CD4-positive, alpha-beta T cell treated with Interleukin-15 for 4 hours (primary cell): ENCODE measurements at places on chromosomes 6 and 20.

- no peak for DNase-seq
These were observed 5.6 kb downstream of the TAF4 start for GRCh38 chr20:62059920-62060630.

DNA sequence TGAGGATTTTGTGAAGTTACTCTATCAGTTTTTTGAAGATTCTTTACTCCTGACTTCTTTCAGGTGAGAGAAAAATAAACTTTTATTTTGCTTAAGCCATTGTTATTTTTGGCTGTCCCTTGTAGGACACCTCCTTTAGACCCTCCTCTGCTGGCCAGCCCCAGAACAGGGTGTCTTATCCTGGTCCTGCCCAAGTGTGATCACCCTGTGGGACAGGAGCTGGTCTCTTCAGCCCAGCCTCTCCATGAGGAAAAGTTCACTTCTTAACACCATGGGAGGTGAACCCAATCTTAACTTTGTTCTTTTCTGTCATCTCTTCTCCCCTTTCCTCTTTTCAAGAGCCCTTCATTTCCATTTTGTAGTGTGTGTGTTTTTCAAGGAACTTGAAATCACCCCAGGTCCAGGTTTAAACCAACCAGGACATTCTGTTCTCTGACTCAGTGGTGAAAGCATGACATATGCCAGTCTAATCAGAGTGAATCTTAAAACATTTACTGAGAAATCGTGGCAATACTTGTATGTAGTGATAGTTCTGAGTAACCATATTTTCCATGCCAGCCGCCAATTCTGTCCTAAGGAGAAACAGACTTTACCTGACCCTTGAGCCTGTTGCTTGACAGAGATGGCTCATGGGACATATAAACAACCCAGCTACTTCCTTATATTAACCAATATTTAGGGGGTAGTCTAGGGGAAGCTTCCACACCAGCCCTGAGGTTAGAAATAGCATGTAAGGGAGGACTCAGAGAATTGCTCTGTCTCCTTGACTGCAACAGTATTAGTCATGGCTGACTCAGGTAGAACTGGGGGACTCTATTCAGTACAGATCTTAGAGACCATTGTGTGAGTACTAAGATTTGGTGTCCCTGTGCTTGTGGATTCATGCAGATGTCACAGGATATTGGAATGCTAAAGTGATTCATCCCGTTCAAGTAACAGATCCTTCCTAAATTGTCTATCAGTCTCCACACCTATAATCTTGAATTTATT is 48.8 kb downstream of the FLRT3 start:
- DNase-seq: no peak

DNA sequence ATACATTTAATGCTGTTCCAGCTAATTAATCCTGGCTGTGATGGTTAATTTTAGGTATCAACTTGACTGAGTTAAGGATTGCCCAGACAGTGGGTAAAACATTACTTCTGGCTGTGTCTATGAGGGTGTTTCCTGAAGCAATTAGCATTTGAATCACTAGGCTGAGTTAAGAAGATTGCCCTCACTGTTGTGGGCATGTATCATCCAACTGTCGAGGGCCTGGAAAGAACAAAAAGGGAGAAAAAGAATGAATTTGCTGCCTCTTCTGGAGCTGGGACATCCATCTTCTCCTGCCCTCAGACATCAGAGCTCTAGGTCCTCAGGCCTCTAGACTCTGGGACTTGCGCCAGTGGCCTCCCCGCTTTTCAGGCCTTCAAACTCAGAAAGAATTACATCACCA is 34.3 kb downstream of the SDHAF4 start:
- DNase-seq: no peak

DNA sequence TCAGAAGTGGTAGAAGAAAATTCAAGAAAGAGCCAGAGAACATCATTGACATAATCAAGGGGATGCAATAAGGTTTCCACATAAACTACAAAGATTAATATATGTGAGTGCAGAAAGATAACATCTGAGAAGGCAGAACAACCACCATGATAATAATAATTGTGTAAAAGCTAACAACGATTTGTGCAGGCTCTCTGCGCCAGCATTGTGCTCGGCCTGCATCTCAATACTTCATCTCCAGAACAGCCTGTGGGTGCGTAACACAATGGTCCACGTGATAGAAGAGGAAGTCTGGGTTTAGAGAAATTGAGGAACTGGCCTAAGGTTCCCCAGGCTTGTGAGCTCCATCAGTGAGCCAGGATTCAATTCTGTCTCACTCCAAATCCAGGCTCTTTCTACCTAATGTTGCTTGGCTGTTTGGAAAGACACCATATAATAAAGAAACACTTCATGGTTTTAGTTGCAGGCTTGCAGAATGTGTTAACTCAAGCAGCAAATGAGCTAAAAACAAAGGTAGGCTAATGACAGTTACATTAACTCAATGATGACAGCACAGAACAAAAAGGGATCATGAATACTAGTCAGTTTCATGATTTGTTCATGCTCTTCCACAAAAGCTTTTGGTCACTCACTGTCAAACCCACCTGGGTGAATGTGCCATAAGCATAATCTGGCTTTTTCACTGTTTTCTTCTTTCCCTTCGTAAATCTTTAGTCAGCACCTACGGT is 71.2 kb downstream of the LY86 start:
- no peak for DNase-seq

DNA sequence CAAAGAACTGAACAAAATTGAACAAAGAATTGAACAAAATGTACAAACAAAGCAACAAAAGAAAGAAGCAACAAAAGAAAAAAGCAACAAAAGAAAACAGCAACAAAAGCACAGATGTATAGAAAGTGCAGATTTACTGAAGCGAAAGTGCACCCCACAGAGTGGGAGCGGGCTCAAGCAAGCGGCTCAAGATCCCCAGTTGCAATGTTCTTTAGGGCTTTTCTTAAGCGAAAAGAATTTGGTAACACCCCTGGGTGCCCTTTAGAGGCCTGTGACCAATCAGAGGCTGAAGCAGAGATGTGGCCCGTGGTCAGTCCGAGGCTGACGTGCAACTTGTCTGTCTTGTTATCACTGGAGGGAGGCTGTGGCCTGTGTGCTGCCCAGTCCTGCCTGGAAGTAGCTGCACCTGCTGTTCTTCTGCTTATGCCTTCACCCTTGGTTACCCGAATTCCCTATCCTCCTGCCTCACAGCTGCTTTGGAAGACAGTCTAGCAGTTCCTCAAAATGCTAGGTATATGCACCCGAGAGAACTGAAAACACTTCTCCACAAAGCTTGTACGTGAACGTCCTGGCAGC is 13.2 kb upstream of the KIF25 start:
- DNase-seq: no peak

DNA sequence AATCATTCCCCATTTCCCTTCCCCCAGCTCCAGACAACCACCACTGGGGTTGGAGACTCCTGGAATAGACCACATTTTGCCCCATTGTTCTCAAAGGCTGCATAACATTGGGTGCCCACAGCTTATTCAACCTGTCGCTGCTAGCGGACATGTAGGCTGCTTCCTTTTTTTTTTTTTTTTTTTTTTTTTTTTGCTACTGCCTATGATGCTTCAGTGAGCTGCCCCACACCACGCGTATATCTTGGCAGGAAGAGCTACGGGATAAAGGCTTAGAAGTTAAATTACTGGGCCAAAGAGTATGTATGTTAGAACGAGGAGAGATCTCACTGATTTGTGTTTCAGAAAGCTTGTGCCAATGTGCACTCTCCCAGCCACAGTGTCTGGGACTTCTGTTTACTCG is 7.0 kb downstream of the LBP start:
- DNase-seq: no peak

GRCh38 chr6:26525838-26526237 is 12.3 kb upstream of the HMGN4 start:
- DNase-seq: no peak

DNA sequence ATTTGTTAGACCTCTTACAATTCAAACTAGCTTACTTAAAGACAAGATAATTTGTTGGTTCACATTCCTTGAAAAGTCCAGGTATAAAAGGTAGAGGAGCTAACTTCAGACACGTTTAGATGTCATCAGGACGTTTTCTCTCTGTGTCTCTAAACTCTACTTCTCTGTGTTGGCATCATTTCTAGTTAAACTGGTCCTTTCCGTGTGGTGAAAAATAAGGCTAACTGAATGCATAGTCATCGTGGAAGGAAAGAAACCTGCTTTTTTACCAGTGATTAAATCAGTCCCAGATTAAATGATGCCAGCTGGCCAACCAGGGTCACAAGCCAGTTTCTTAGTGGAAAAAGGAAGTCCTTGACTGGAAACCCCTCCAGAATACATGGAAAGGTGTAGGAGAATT is 168.4 kb upstream of the AHI1 start:
- DNase-seq: no peak

GRCh38 chr6:17580518-17581048 is 19.5 kb upstream of the FAM8A1 start:
- DNase-seq: no peak

DNA sequence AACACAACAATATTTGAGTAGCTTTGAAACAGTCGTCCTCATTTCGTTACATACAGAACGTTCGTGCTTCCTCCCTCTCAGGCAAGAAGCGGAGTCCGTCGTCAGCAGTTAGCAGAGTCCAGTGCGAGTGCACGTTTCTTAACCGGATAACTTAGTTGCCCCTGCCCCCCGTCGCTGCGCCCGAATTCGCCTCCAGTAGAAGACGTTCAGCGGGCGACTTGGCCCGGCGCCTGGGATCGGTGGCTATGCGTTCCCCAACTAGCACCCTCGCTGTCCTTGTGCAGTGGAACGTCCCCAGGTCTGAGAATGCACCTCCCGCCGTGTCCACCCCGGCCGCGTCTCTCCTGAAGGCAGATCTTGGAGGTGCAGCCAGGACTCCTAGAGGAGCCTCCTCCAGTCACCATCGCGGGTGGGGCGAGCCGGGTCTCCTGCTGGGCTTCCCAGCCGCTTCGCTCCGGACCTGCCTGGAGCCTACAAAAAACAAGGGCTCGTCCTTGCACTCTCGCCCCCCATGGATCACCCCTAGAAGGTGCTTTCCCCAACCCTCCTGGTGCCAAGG is 910 bp upstream of the PCSK2 start:
- DNase-seq: no peak

DNA sequence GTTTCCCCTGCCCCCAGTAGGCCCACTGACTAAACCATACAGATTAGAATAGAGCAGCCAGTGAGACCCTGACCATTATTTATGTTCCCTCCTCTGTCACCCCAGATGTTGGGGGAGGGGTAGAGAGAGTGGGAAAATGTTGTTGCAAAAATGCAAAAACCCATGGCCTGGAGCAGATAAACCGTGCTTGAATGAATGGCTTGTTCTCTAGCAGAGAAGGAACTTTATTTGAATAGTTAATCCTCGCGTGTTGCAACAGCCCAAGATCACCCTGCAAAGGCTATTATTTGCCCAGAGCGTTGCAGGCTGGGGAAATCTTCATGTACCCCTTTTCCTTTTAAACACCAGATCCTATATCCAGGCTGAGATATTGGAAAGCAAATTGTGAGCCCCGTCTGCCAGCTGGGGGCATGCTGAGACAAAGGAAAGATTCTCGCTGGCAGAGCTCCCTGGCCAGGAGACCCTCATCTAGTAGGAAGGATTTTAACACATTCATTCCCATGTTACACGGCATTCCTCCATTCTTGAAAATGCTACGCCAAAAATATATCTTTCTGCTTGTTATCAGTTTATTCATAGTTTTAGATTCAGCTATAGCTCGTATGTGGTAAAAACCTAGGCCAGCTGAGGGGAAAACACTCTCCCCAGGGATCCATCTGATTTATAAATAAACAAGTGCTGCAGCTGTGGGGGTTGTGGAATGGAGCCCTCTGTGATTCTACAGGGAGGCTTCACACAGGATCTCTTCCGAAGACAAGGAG is 53.0 kb downstream of the LINC00237 start:
- DNase-seq: no peak

DNA sequence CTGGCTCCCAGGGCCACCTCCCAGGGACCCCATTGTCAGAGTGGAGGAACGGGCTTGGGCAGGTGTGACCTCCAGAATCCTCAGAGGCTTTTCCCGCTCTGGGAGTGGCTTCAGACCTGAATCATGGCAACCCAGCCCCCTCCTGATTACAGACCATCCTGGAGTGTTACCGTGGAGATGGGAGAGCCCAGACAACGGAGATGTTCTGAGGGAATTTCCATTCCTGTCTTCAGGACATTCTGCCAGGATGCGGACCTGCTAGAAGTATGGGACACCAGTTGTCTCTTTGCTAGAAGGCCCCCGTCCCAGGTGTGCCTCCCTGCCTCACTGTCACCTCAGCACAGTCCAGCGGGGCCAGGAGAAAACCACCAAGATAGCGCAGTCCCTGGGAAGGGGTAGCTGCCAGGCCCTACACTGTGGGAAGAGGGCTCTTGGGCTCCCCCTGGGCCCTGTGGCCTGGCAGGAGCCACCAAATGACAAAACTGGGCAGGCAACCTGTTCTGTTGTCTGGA is 109.9 kb downstream of the PSMB1 start:
- no peak for DNase-seq

- DNase-seq: no peak
These were observed 10.5 kb upstream of the SRXN1 start for GRCh38 chr20:663315-664090.

DNA sequence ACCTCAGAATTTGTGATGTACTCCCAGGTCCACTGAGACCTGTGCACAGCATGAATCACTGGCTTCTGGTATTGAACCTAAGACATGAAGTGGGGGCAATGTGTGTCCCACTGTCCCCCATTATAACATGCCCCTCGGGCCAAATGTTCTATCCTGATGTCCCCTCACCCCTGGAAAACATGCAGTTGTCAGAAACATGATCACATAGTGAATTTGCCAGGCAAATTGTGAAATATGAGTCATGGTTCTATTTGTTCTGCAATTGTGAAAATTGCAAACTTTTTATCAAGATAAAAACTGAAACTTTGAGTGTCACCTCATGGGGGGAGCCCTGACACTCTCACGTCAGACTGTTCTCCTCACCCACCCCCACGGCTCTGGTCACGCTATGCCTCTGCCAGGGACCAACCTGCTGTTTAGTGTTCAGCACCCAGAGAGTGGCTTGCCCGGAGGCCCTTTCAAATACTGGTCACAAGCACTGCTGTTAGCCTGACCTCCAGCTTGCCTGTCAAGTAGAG is 305.3 kb downstream of the CLIC5 start:
- DNase-seq: peak; percentile 30

GRCh38 chr6:52596371-52597028 is 19.6 kb upstream of the TRAM2 start:
- DNase-seq: no peak

GRCh38 chr6:26249707-26249956 is 115.4 kb upstream of the BTN3A2 start:
- DNase-seq: peak; percentile 23

GRCh38 chr6:56724455-56724854 is 81.8 kb upstream of the DST start:
- no peak for DNase-seq

DNA sequence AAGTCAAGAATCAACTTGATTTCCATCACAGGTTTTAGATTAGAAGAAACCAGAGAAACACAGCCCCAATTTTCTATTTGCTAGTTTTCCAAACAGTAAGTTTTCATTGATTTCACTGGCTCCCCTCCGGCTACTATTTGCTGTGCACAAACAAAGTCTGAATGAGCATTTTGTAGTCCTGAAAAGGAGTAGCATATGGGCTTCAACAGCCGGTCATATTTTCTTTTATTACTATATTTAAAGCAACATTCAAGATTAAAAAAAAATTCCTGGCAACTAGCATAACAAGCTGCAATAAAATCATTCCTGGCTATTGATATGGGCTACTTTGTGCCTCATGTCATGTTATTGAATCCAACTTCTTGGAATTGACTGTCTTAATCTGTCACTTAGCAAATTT is 48.3 kb downstream of the CARMIL1 start:
- no peak for DNase-seq
